ENCODE measurements at places on chromosomes 16 and 17.

DNA sequence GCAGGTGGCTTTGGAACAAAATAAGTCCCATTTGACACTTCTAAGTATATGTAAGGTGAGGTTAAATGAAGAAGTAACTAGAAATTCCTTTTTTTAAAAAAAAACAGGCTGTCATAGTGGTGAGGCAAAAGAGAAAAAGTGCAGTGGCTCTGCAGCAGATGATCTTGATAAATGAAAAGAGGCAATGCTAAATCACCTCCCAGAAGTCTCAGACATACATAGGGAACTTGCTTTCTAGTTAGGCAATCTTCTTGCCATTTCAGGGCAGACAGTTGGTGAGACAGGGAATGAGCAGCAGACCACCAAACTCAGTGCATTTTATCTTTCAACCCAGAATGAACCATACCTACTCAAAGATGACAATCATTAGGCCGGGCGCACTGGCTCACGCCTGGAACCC is 90.8 kb downstream of the MYO1D start:
- H3K4me3 ChIP-seq: no peak overlapping the region
- no peaks in the 10 kb centered on the region for H3K36me3 ChIP-seq
- DNase-seq: no peak
- no peaks in the 10 kb centered on the region for H3K27me3 ChIP-seq
- no peak overlapping the region for H3K27ac ChIP-seq

- H3K4me1 ChIP-seq: peaks cover 54% of the 10 kb centered on the region
- DNase-seq: no peak
- H3K27ac ChIP-seq: peak overlapping the region; percentile 72
These were observed 1.0 kb downstream of the HOXB5 start for GRCh38 chr17:48592577-48592976.

GRCh38 chr17:2721603-2722002 is 10.0 kb upstream of the CLUH start:
- no peaks in the 10 kb centered on the region for H3K36me3 ChIP-seq
- H3K4me3 ChIP-seq: no peak overlapping the region
- no peak for DNase-seq
- H3K27me3 ChIP-seq: peaks cover 45% of the 10 kb centered on the region
- peaks cover 18% of the 10 kb centered on the region for H3K4me1 ChIP-seq

DNA sequence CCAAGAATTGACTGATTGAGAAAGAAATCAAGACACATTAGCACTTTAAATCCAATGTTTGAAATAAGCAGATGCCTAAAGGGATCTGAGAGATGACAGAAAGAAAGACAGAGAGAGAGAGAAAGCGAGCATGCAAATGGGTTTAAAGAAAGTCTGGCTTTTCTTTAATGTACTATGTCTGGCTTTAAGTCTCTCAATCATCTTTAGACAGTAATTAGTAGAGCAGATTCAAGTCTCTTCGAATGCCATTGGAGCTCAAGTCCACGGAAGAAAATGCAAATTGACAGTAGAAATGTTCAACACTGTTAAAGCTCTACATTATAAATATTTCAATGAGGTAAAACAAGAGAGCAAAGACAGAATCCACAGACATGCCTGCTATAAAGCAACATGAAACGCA is 1480.2 kb upstream of the CDH8 start:
- H3K4me1 ChIP-seq: no peaks in the 10 kb centered on the region
- H3K36me3 ChIP-seq: no peaks in the 10 kb centered on the region
- H3K27ac ChIP-seq: no peak overlapping the region
- DNase-seq: no peak

GRCh38 chr17:63442074-63442473 is 4.0 kb downstream of the CYB561 start:
- no peak for DNase-seq
- no peak overlapping the region for H3K27ac ChIP-seq
- no peak overlapping the region for H3K4me3 ChIP-seq
- H3K27me3 ChIP-seq: peaks cover 9% of the 10 kb centered on the region

GRCh38 chr16:2088759-2089358 is 41.1 kb downstream of the TSC2 start:
- peaks cover 100% of the 10 kb centered on the region for H3K36me3 ChIP-seq
- H3K4me1 ChIP-seq: peaks cover 23% of the 10 kb centered on the region
- H3K4me3 ChIP-seq: no peak overlapping the region
- DNase-seq: no peak
- H3K27me3 ChIP-seq: no peaks in the 10 kb centered on the region

DNA sequence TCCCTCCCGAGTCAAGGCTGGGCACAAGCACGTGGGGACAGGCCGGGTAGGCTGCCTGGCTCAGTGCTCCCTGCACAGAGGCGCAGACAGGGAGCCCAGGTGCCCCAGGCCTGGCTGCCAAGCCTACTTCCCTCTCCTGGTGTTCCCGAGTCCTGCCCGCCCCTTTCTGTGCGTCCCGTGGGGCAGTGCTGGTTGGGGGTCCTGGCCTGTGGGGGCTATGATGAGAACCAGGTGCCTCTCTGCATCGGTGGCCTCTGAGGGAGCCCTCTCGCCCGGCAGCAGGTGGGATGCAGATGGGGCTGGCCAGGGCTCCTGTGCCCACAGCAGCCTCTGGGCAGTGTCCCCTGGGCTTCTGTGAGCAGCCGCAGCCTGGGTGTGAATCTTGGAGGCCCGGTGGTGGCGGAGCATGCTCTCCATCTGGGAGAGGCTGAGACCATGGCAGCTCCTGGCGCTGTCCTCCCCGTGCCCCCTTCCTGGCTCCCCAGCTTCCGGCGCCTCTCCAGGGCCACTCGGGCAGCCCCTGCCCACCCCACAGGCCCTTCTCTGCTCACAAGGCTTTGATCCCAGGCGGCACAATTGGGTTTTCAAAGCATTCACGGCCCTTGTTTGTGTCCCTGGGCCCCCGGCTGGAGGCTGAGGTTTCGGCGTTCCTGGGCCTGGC is 7.2 kb downstream of the CENPX start:
- H3K4me3 ChIP-seq: no peak overlapping the region
- peaks cover 3% of the 10 kb centered on the region for H3K36me3 ChIP-seq
- H3K4me1 ChIP-seq: peaks cover 6% of the 10 kb centered on the region
- H3K27ac ChIP-seq: no peak overlapping the region

DNA sequence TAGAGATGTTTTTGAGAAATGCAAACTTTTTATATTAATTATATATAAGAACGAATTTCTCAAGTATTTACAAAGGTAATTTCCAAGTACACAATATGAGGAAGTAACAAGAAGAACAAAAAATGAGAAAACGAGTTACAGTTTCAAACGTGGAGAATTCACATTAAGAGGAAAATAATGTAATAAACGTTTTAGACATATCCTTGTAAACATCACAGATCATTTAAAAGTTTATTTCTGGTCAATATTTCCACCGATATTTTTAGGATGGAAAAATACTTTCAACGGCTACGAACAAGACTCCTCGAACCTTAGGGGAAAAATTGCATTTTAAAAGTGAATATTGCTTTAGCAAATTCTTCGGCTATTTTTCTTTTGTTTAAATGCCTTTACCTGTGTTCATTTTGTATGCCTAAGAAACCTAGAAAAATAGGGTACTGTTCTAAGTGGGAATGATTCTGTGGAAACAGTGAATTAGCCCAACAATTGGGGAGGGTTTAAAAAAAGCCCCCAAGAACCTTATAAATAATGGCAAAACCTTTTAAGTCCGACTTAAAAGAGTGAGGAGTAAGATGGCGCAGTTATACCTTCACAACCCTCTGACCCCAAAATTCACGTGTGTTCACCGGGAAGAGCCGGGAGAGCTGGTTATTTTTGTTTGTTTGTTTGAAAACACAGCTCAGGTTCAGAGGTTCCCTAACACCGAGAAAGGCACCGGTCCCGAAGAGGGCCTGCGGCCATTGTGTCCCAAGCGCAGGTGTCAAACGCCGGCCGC is 3.3 kb downstream of the HNF1B start:
- H3K27me3 ChIP-seq: peaks cover 10% of the 10 kb centered on the region
- H3K36me3 ChIP-seq: no peaks in the 10 kb centered on the region
- no peak for DNase-seq
- H3K27ac ChIP-seq: no peak overlapping the region
- H3K4me1 ChIP-seq: peaks cover 40% of the 10 kb centered on the region

- no peaks in the 10 kb centered on the region for H3K4me1 ChIP-seq
- no peak overlapping the region for H3K4me3 ChIP-seq
- no peak overlapping the region for H3K27ac ChIP-seq
- no peaks in the 10 kb centered on the region for H3K27me3 ChIP-seq
- no peaks in the 10 kb centered on the region for H3K36me3 ChIP-seq
- DNase-seq: peak; percentile 50
These were observed 5.0 kb upstream of the TNFRSF13B start for GRCh38 chr17:16976725-16977550.

- peak overlapping the region; percentile 49 for H3K4me3 ChIP-seq
- H3K27ac ChIP-seq: peak overlapping the region; percentile 63
- no peaks in the 10 kb centered on the region for H3K36me3 ChIP-seq
These were observed 3.5 kb upstream of the TSPOAP1 start for GRCh38 chr17:58331815-58332777.

DNA sequence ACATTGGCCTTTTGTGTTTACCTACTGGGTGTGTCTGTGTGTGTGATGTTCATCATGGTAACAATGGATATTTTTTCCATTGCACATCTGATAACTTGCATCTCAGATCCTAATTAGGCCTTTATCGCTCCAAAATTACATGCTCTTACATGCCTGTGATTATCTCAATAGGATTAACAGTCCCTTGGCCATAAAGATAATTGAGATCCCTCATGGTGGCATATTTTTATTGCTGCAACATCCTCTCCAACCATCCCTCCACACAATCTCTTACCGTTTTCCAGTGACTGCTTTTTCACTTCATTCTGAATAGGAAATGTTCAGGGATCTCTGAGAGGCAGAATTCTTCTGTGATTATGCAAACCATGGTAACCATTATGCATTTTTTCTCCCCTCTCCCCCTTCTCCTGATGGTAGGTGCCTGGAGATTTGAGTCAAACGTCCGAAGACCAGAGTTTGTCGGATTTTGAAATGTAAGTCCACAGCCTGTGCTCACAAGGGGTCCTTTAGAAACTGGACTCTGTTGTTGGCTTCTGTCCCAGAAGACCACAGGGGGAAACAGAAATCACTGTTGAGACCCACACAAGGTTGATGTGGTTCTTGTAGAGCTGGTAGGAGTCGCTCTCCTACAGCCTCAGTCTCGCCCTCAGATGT is 405.5 kb downstream of the CPPED1 start:
- no peaks in the 10 kb centered on the region for H3K4me1 ChIP-seq
- H3K36me3 ChIP-seq: no peaks in the 10 kb centered on the region
- no peak for DNase-seq
- no peak overlapping the region for H3K4me3 ChIP-seq
- no peaks in the 10 kb centered on the region for H3K27me3 ChIP-seq
- H3K27ac ChIP-seq: no peak overlapping the region

GRCh38 chr17:83190601-83191387 is 111.4 kb downstream of the METRNL start:
- H3K27ac ChIP-seq: peak overlapping the region; percentile 80
- no peaks in the 10 kb centered on the region for H3K36me3 ChIP-seq
- no peak for DNase-seq
- no peaks in the 10 kb centered on the region for H3K27me3 ChIP-seq
- no peak overlapping the region for H3K4me3 ChIP-seq

GRCh38 chr17:46045639-46046038 is 46.6 kb downstream of the STH start:
- peaks cover 39% of the 10 kb centered on the region for H3K4me1 ChIP-seq
- no peaks in the 10 kb centered on the region for H3K27me3 ChIP-seq
- no peak overlapping the region for H3K4me3 ChIP-seq
- no peak for DNase-seq
- H3K27ac ChIP-seq: peak overlapping the region; percentile 21
- peaks cover 76% of the 10 kb centered on the region for H3K36me3 ChIP-seq

DNA sequence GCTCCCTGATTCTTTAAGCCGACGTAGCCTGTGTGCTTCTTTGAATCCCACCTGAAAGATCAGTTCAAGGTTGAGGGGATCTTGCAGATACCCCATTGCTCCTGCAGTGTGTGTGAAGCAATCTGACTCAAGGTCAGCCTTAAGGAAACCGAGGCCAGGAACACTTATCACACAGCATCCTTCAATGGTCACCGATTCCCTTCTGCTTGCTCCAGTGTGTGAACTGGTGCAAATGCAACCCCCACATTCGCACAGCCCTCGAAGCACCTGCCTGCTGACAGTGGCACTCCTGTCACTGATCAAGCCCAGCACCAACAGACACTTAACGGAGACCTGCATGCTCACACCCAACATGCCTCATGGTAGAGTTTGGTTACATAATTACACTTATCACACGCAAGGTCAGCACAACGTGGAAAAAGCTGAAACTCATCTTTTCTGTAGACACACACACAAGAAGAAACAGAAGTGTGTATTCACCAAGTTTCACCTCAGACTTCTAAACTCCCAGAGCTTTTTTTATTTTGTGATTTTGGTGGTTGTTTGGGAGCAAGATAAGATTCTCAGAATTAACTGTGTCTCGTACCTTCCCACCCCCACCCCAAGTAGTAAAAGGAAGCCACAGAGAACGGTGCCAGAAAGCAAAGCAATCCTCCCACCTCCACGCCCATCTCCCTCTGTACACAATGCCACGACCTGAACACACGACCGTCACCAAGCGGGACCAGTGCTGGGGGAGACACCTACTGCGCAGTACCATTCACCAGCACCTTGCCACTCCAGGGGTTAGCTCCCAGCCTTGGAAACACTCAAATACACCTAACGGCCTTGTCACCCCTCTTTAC is 37.2 kb downstream of the LITAFD start:
- no peak for DNase-seq
- H3K36me3 ChIP-seq: peaks cover 90% of the 10 kb centered on the region
- H3K4me3 ChIP-seq: no peak overlapping the region
- H3K27ac ChIP-seq: no peak overlapping the region
- no peaks in the 10 kb centered on the region for H3K4me1 ChIP-seq

DNA sequence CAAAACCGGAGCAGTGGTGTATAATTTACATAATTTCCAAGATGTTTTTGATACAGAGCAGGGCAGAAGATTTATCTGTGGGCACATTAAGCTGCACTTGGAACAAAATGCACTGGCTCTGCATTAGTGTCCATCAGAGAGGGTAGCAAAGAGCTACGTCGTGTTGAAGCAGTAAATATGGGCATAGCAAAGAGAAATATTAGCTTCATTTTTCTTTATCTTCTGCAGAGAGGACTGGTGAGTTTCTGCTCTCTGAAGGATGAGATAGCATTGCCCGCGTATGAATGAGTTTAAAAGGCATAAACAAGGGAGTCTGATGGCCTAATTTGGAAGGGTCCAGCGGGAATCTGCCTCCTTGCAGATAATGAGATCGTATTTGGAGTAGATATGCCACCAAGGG is 227.8 kb upstream of the CDH11 start:
- DNase-seq: no peak
- no peaks in the 10 kb centered on the region for H3K36me3 ChIP-seq
- H3K4me3 ChIP-seq: no peak overlapping the region
- H3K27me3 ChIP-seq: no peaks in the 10 kb centered on the region
- no peaks in the 10 kb centered on the region for H3K4me1 ChIP-seq

GRCh38 chr16:4733211-4733742 is 794 bp downstream of the ANKS3 start:
- H3K4me3 ChIP-seq: peak overlapping the region; percentile 97
- no peak for DNase-seq
- peaks cover 19% of the 10 kb centered on the region for H3K4me1 ChIP-seq
- H3K36me3 ChIP-seq: peaks cover 29% of the 10 kb centered on the region

GRCh38 chr16:66844342-66845079 is at the start of gene CA7:
Gene CA7, plus strand, starts transcription at chr16:66844414. Its CDS starts 74 bp downstream, at chr16:66844488.
- DNase-seq: no peak
- H3K36me3 ChIP-seq: no peaks in the 10 kb centered on the region
- H3K4me3 ChIP-seq: peak within 1 kb of the TSS; percentile 52
- H3K4me1 ChIP-seq: peaks cover 23% of the 10 kb centered on the region
- H3K27me3 ChIP-seq: peaks cover 58% of the 10 kb centered on the region
- H3K27ac ChIP-seq: no peak within 1 kb of the TSS

GRCh38 chr17:82214012-82214628 is 1.5 kb upstream of the CCDC57 start:
- no peak overlapping the region for H3K4me3 ChIP-seq
- H3K27me3 ChIP-seq: no peaks in the 10 kb centered on the region
- peaks cover 59% of the 10 kb centered on the region for H3K4me1 ChIP-seq
- no peak for DNase-seq
